ENCODE measurements at places on chromosomes 11 and 22.

DNA sequence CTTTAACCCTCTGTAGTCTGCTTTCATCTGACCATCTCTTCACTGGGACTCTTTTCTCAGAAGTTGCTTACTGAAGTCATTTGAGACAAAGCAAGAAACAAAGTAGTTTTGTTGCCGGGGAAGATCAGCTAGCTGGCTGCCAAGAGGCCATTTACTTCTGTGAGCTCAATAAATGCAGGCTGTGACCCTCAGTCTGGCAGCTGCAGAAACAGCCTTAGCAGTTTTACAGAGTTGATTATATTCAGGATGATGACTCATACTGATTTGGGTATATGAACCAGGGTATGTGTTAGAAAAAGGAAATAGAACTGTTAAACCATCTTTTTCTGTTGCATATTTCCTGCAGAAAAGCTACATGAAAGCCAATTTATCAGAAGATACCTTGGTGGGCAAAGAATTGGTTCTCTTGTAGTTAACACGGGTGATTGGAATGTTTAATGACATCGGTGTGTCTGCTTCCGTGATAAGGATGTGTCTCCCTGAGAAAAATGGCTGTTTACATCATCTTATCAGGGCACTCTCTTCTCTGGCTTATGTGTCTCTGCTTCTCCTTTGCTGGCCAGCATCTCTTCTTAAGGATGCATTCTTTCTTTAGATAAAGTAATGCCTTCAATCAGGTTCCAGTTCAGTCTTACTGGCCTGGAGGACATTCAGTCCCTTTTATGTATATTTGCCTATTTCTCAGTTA, 18.5 kb downstream of the FIBIN start:
- peak; percentile 73 for DNase-seq

- no peak for DNase-seq
Measured at GRCh38 chr11:11572386-11572785, 49.4 kb downstream of the GALNT18 start.

DNA sequence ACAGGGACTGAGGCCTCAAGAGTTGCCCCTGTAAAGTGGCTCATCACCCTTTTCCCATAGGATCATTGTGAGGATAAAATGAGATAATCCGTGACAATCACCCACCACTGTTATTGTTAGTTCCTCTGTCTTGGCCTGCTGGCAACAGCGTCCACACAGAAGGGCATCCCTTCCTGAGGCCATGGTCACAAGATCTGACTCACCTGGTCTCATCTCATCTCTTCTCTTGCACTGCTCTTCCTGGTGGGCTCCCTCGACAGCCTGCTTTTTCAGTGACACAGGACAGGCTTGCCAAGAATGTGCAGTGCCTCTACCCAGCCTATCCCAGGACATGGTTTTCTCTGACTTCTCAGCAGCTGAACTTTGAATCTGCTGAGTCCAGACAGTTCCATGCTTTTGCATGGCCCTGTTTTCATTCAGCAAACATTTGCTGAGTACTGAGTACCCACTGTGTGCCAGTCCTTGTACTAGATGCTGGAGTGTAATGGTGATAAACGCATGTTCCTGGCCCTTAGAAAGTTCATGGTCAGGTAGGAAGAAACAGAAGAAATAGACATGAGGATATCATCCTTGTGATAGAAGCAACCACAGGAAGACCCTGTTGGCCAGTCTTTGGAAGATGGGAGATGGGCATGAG, 3.3 kb downstream of the STX3 start:
- DNase-seq, result no peak

- DNase-seq, result no peak
Measured at GRCh38 chr11:14259186-14259784, 99.7 kb downstream of the RRAS2 start.

- no peak for DNase-seq
Measured at GRCh38 chr11:101870510-101870909, 44.3 kb upstream of the CEP126 start.

DNA sequence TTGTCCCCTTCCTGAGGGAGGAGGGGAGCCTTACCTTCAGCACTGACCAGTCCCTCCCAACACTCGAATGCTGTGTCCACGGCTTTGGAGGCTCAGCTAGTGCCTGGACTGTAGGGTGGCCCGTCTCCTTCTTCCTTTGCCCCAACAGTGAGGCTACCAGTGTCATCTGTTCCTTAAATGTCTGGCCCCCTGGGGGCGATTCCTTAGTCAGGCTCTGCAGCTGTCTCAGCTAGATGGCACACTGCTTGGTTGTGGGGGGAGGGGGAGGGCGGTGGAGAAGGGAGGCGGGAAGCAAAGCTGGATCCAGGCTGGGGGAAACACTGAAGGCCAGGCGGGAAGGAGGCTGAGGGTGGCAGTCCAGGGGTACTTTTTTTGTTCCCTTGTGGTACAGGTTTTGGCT, at the start of gene IGSF22:
IGSF22 (minus strand) TSS at position 149 of the 400 bp plus-strand sequence. CDS start 1,952 bp downstream, outside the sequence.
- DNase-seq, result no peak

- DNase-seq, result no peak
Measured at GRCh38 chr11:15586741-15587473, 472.2 kb downstream of the INSC start.

GRCh38 chr11:106491751-106492150, 414.3 kb downstream of the AASDHPPT start:
- DNase-seq, result no peak

GRCh38 chr11:2035382-2035781, 37.7 kb upstream of the H19 start:
- DNase-seq, result no peak

GRCh38 chr11:120543521-120544215, 32.1 kb downstream of the GRIK4 start:
- DNase-seq, result no peak

- no peak for DNase-seq
Measured at GRCh38 chr11:94678236-94678635, 89.9 kb upstream of the AMOTL1 start.

DNA sequence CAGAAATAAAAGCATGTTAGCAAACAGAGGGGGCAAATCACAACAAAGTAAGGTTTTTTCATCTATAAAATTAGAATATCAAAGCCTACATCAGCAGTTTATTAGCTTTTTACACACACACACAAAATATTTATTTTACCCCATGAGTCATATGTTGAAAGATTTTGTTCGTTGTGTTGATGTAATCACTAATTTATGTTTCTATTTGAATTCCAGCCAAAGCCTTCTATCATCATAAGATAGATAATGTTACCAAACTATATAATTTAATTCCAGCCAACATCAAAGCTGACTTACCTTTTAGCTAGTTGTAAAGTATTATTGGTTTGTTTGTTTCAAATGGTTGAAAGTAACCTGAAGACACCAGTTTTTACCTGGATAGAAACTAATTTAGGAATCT, 458.0 kb upstream of the ARHGAP42 start:
- no peak for DNase-seq

- no peak for DNase-seq
Measured at GRCh38 chr11:1569251-1569780, 2.8 kb downstream of the DUSP8 start.

GRCh38 chr11:12927221-12927620, 81.9 kb upstream of the RASSF10 start:
- DNase-seq, result no peak

GRCh38 chr11:129694966-129695365, 120.7 kb upstream of the TMEM45B start:
- no peak for DNase-seq

GRCh38 chr22:36470994-36471331, 10.5 kb downstream of the TXN2 start:
- no peak for DNase-seq

DNA sequence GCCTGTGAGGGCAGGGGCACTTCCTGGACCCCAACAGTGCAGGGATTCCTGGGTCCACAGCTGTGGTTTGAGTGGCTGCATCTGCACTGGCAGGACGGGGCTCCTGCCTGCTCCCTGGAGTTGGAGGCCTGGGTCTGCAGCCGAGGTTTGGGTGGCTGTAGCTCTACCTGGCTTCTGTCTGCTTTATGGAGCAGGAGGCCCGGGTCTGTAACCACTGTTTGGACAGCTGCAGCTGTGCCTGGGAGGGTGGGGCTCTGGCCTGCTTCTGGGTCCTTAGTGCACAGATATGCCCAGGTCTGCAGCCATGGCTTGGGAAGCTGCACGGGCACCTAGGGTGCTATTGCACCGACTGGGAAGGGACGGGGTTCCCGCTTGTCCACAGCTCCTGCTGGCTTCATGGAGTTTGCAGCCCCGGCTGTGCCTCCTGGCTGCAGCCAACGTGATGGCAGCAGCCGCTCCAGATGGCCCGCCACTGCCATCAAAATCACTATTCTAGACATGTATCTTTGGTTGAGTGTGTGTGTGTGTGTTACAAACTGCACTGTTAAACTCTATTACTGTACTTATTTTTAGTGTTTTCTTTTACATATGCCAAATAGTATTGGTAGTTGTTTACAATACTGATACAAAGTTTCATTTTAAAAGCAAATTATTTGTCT, 412.3 kb upstream of the KIRREL3 start:
- DNase-seq, result no peak

DNA sequence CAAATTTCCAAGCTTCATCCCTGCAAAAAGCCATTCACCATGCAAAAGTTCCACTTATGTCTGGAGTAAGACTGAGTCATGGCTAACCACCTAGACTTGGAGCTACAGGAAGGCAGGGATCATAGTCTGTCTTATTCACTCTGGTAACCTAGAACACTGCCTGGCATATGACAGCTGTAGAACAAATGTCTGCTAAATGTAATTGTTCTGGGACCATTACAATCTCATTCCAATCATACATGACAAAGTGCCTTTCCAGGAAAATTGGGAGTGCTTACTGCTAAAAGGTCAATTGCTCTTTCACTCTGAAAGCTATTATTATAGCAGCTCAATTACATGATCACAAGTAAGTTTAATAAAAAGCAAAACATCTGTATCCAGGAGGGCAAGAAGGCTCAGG, 99.1 kb upstream of the CHRM4 start:
- no peak for DNase-seq

- DNase-seq, result no peak
Measured at GRCh38 chr11:122807731-122808477, 30.4 kb upstream of the CRTAM start.

DNA sequence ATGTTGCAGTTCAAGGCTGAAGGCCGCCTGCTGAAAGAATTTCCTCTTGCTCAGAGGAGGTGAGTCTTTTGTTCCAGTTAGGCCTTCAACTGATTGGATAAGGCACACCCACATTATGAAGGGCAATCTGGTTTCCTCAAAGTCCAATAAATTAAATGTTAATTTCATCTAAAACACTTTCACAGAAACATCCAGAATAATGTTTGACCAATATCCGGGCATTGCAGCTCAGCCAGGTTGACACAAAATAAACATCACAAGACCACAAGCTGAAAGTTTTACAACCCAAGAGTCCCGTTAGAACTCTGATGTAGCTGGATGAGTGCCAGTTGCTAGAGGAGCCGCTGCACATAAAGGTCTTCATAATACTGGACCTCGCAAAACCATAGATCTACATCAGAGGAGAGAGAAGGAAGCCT, 64.9 kb upstream of the EED start:
- no peak for DNase-seq

DNA sequence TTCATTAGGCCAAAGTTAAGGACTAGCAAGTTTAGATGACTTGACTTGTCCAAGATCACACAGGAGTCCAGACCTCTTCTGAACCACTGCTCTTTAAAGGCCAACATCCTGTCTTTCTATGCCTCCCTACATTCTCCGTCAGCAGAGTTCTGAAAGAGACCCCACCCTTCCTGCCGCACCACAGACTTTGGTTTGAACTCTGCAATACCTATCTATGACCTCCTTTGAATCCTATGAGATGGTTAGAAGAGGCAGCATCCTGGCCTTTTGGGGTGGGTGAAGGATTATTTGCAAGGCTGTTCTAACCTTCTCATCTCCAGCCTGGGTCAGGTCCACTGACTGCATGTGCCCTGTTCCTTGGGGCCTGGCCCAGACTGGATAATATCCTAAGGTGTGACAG, 4.3 kb upstream of the RRM1 start:
- DNase-seq, result no peak

GRCh38 chr11:33376331-33377310, 119.4 kb downstream of the HIPK3 start:
- DNase-seq, result no peak

DNA sequence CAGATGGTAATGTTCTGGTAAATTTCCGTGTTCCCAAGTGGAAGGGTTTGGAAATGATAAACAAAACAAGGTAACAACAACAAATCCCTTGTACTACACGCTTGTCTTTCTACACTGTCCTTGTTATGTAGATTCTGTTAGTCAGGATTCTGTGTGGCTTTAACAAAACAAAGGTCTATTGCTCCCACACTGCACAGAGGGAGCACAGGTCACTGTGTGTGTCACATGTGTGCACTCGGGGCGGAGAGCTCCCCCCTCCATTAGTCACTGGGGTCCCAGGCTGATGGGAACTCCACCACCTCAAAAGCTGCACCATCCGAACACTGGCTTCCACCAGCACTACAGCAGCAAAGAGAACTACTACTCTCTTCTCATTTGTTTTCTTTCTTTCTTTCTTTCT, 227.9 kb downstream of the NTM start:
- DNase-seq, result no peak
